PC-3 (cell line): ENCODE measurements at places on chromosomes 16 and 17. TPM values are rescaled to one million over a fixed set of nuclear protein-coding genes. Genes with fewer than 3 reads are reported as not detected.

DNA sequence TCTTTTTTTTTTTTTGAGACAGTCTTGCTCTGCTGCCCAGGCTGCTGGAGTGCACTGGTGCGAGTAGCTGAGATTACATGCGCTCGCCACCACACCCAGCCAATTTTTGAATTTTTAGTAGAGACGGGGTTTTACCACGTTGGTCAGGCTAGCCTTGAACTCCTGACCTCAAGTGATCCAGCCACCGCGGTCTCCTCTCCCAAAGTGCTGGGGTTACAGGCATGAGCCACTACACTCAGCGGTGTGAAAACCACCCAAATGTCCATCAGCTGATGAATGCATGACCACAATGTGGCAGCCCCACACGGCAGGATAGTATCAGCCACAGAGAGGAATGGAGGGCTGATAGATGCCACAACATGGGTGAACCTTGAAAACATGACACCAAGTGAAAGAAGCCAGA is 2.1 kb downstream of the P2RX5 start:
- no peak for DNase-seq

GRCh38 chr16:64269756-64270155 is 852.1 kb downstream of the CDH11 start:
- no peak for DNase-seq

C17orf100 gene
- total RNA-seq: 0.15 TPM in 1 of 2 replicates, not detected in the other

GRCh38 chr16:72992142-72992601 is 55.8 kb downstream of the ZFHX3 start:
- DNase-seq: no peak

KRT15 gene
- total RNA-seq: 121 and 144 TPM in 2 replicates
